ENCODE measurements at places on chromosomes 2 and 18.

DNA sequence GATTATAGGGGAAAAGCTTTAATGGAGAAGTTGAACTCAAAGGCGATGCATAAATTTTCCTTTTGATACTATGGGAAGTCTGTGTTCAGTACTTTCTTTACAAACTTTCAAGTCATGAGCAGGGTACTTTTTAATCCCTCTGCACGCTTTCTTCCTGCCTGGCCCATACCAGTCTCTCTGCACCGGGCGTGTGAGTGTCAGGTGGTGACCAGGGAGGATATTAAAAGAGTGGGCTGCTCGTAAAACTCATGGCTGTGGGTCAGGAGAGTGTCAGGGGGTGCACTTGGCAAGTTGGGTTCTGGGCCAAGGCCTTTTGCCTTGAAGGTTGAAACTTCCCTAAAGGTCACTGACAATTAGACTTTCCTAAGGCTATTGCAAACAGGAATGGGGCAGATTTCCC is 367.8 kb downstream of the GPD2 start:
- no peak for DNase-seq

GRCh38 chr2:218001629-218002028 is 1.2 kb downstream of the TNS1 start:
- no peak for DNase-seq

DNA sequence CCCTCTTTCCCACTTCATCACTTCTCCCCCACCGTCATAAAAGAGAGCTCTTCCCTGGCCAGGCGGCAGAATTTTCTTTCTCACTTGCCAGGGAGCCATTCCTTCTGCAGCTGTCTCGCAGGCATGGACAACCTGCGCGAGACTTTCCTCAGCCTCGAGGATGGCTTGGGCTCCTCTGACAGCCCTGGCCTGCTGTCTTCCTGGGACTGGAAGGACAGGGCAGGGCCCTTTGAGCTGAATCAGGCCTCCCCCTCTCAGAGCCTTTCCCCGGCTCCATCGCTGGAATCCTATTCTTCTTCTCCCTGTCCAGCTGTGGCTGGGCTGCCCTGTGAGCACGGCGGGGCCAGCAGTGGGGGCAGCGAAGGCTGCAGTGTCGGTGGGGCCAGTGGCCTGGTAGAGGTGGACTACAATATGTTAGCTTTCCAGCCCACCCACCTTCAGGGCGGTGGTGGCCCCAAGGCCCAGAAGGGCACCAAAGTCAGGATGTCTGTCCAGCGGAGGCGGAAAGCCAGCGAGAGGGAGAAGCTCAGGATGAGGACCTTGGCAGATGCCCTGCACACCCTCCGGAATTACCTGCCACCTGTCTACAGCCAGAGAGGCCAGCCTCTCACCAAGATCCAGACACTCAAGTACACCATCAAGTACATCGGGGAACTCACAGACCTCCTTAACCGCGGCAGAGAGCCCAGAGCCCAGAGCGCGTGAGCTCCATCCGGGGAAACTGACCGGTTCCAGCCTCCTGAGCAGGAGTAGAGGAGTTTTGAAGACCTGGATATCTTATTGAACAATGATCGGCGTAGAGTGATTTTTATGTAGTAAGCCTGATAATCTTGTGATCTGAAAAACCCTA is at the start of gene MSGN1:
Gene MSGN1, plus strand, starts transcription at position 65 of the 850 bp plus-strand sequence. Its CDS starts 59 bp downstream, at position 124.
- DNase-seq: no peak

GRCh38 chr2:35946478-35946877 is 409.1 kb upstream of the CRIM1 start:
- no peak for DNase-seq

- DNase-seq: no peak
Observed at GRCh38 chr2:68925295-68925896, 27.3 kb downstream of the GKN2 start.

DNA sequence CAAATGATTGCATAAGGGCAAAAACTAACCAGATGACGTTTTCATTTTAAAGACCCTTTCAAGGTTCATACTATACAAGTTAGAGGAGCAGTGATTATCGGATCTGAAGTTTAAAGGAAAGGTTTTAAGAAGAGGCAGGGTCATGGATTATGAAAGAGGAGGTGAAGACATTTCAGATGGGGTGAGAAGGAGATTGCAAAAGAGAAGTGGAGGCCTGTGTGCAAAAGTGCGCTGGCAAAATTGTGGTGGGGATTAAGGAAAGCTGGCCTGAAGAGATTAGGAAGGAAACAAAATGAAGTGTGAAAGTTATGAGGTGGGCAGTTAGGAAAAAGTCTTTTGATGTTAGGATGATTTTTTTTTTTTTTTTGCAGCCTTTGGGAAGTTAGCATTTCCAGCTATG is 935.7 kb upstream of the FAM98A start:
- no peak for DNase-seq

GRCh38 chr18:43661570-43661969 is 384.3 kb upstream of the SYT4 start:
- no peak for DNase-seq

DNA sequence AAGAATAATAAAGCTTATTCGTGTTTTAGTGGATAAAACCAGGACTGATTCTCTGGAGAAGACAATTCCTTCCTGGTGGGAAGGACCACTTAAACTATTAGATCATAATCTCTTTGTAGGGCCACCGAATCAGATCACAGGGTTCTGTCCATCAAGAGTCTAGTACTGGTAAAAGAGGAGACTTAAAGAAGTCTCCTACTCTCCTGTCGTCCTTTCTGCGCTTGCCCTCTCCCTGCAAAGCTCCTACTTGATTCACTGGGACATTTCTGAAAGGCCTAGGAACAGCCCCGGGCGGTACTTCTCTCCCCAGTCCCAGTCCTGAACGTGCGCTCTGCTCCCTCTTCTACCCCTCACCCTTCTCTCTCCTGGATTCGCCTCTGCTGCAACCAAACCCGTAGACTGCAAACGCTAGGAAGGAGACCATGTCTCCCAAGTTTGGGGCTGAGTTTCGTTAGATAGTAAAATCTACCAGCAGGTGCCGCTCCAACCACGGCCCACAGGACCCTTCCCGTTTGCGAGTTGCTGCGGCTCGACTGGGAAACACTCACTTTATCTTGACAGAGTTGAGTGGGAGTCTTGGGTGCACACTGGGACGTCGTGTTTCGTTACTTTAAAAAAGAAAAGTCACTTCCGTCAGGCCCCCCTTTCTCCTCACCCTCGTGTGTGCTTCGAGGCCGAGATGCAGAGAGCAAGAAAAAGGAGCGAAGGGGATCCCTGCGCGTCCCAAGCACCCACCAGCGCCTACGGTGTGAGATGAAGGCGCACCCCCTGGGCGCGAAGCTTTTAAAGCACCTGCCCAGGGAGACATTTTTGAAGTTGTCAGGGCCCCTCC is 923 bp downstream of the FIGLA start:
- peak; percentile 39 for DNase-seq

GRCh38 chr18:23570912-23571504 is 15.3 kb downstream of the NPC1 start:
- no peak for DNase-seq

DNA sequence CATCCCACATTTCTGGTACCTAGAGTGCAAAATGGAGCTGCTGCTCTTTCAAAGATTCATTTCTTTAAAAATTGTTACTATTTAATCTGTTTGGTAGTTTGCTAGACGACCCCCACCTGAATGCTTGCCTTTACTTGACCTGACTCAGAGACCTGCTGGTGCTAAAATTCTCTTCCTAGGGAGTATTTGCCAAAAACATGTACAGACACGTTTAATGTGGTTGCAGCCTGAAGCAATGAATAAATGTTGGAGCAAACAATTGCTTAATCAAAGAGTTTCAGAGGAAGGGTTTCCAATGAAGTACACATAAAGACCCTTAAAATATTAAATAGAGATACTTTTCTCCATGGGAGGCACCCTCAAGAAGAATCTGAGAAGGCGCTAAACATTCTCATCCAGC is 734.4 kb downstream of the CBLN2 start:
- no peak for DNase-seq

DNA sequence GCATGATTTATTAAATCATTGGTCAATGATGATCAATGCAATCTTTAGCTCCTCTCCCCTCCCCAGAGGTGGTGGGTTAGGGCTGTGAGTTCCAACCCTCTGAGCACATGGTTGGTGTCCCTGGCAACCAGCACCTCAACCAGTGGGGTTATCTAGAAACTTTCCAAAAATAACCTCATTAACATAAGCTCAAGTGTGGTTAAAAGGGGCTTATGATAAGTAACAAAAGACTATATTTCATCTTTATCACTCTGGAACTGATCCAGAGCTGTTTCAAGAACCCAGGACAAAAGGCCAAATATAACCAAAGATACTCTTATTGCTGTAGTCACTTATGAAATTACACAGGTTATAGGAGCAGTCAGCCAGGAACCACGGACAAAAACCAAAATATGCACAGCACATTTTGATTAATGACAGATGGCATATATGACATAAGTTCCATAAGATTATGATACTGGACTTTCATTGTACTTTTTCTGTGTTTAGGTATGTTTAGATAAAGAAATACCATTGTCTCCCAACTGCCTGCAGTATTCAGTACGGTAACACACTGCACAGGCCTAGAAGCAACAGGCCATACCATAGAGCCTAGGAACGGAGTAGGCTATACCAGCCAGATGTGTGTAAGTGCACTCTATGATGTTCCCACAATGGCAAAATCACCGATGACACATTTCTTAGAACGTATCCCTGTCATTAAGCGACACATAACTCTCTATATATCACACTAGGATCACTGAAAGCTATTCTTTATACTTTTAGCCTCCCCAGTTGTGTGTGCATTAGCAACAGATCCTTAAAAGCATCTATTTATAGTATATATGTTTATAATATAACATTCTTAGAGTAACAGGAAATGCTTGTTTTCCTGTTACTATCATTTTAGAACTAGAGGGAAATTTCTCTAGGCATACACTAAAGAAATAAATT is 31.9 kb downstream of the KIDINS220 start:
- DNase-seq: peak; percentile 41

DNA sequence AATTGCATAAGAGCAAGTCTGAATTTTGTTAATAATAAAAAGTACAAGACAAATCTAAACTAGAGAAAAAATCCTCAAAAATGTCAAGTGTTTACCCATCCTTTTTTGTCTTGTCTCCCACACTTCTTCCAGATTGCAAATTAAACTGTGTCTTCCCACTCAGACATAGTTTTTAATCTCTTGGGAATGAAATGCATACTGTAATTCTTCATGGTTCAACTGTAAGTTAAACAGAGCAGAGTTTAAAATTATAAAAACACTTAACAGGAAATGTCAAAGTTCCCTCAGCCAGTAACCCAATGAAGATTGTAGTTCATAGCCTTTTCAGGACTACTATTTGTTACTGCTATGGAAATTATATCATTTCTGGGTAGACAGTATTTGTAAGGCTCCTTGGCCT is 171.8 kb downstream of the UBE2E3 start:
- no peak for DNase-seq

GRCh38 chr2:239946562-239946863 is 78.6 kb downstream of the NDUFA10 start:
- DNase-seq: peak; percentile 3

DNA sequence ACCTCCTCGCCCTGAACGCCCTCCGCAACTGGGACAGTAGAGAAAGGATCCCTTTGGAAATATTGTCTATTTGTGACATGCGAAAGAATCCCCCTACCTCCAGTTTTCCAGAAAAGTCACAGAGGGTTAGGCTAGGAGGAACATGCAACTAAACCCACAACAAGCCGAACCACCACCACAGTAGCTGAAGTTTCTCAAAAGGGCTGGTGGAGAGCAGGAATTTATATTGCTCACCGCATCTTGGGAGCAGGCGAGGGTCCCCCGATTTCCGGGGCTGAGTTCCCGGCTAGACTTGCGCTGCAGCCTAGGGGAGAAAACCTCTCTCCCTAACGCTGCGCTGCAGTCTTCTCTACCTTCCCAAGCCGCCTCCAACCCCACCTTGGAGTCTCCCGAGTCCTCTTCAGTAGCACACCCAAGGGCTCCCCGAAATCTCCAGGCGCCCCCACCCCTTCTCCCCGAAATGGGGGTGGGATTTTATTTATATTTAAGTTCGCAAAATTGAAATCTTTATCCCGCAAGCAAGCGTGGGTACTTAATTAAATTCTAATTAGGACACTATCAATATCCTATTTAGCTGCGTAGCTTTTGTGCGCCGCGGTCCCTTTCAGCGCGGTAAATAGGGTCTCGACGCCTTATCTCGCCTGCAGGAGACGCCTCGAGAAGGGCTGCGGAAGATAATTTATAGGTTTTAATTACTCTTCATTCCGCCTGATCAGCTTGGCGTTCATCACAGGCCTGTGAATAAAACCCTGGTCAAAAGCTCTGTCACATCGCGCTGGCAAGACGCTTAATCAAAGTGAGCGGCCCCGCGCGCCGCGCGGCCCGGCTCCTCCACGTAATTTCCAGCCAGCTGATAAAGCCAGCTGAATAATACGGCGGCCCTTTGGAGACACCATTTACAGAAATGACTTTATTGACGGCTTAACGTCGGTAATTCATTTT is 2.0 kb upstream of the EN1 start:
- no peak for DNase-seq

DNA sequence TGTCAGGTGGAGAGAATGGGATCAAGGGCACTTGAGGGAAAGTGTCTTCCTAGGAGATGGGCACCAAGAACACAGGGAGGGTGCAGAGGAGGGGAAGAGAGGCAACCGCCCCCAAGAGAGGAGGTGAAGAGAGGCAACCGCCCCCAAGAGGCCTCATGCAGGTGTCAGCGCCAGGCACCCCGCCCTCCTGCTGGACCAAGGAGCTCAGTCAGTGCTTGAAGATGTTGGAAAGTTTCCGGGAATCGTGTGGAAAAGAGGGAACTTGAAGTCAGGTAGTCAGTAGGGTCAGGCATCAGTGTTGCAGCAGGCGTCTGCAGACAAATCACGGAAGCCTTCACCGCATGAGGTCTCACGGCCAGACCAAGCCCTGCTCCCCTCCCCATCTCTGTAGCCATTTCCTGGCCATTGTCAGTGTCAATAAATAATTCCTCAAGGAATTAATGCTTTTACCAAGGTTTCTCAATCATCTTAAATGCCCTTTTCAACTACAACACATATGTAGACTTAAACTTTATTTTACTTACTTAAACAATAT is 353.1 kb downstream of the EIPR1 start:
- DNase-seq: no peak

GRCh38 chr2:15797231-15797938 is 143.0 kb upstream of the MYCN start:
- DNase-seq: no peak

DNA sequence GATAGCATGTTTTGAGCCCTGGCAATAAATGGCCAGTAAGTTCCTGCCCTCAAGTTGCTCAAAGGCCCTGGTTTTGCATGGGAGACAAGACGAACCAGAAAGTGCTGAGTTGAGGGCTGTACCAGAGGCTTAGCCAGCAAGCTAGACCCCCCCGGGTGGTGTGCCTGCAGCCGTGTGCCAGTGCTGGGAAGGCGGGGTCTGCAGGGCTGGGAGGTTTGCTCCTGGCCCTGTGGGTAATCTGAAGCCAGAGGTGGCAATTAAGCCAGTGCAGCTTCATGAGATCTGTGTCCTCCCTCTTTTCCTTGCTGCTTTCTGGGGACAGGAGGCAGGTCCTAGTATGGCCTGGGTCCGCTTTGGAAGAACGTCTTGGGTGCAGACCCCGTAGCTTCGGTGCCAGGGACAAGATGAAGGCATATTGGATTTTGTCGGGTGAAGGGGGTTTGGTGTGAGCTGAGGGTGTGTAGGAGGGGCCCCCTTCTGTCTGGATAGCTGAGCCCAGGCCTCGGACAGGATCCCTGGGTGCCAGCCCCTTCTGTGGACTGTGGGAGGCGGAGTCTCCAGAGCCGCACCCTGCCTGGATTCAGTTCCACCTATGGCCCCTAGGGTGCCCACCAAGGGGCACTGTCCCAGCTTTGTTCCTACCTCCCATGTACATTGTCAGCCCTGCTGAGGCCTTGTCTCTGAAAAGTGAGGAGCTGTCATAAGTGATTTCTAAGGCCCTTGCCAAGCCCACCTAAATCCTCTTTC is 15.6 kb downstream of the ATOH8 start:
- no peak for DNase-seq

Data from left ventricle myocardium inferior (tissue), 1 donor.